ENCODE measurements at places on chromosomes 7 and 10.

DNA sequence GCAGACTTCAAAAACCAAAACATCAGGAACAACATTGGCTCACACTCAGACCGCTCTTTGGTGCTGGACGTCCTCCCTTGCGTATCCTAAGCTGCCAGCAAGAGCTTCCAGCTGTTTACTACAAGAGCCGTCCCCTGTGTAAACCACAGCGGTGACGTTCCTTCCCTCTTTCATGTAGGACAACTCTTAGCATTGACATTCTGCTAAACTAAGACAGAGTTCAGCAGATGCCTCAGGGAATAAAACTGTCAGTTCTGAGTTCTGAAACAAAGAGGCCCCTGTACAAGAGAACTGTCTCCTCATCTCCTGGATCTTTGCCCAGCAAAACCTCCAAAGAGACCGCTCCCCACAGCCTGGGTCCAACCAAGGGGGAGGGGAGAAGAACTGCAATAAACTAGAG is 57.8 kb upstream of the OPALIN start:
- no peak for DNase-seq

GRCh38 chr10:78543031-78543748 is 509.5 kb downstream of the RPS24 start:
- no peak for DNase-seq

DNA sequence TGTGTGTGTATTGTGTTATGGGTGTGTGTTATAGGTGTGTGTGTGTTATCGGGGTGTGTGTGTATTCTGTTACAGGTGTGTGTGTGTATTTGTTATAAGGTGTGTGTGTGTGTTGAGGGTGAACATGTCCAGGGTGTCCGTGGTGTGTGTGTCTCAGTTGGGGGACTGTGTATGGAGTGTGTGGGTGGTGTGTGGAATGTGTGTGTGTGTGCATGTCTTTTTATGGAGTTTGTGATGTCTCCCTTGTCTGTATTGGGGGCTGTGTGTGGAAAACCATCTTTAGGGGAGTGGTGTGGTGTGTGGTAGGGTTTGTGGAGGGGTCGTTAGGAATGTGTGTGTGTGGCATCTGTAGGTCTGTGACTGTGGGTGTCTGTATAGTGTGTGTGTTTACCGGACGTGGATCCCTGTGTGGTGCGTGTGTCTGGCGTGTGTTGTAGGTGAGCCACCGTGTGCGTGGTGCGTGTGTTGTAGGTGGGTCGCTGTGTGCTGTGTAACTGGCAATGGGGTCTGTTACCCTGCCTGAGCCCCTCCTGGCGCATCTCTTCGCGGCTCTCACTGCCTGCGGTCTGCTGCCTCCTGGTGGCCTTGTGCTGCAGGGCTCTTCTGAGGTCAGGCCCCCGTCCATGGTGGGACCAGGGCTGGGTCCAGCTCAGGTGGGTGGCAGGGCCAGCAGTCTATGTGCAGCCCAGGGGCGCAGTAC is 61.7 kb downstream of the PALD1 start:
- no peak for DNase-seq

DNA sequence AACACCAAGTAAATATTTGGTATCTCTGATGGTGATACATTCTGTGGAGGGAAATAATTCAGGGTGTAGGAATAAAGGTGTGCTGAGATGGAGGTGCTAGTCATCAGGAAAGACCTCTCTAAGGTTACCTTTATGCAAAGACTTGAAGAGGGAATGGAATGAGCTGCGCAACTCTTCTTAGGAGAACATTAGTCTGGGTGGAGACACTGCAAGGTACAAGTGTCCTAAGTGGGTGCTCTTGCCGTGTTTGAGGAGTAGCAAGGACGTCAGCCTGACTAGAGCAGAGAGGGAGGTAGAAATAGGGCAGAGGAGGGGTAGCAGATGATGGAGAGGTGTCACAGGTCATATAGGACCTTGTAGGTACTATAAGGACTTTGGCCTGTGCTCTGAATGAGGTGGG is 148.1 kb downstream of the AUTS2 start:
- DNase-seq: no peak

- no peak for DNase-seq
Measured at GRCh38 chr7:39720586-39720985, 97.2 kb downstream of the RALA start.
